ENCODE measurements at places on chromosomes 7 and 10.

GRCh38 chr10:98427011-98427515 lies 12.1 kb upstream of the PYROXD2 start:
- no peak for DNase-seq

GRCh38 chr7:113562242-113562641 lies 356.6 kb downstream of the PPP1R3A start:
- DNase-seq, result no peak

DNA sequence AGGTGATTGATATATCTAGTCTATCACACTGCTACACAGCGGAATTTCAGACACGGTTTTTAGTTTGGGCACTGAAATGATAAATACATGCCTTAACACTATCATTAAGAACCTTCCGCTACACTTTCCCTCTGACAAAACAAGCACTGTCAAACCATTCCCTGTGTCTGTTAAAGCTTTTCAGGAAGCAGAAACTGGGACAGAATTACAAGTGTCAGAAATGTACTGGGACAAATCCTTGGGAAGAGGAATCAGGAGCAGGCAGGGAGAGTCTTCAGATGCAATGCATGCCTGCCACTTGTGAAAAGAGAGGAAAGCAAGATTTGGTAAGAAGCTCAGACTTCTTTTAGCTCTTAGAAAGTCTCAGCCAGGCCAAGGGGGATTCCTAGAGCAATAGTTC lies 196.8 kb upstream of the PTPRZ1 start:
- no peak for DNase-seq

- DNase-seq, result no peak
Measured at GRCh38 chr7:148698007-148698396, 701 bp upstream of the CUL1 start.

GRCh38 chr7:96297876-96298275 lies 24.0 kb downstream of the SLC25A13 start:
- peak; percentile 79 for DNase-seq

DNA sequence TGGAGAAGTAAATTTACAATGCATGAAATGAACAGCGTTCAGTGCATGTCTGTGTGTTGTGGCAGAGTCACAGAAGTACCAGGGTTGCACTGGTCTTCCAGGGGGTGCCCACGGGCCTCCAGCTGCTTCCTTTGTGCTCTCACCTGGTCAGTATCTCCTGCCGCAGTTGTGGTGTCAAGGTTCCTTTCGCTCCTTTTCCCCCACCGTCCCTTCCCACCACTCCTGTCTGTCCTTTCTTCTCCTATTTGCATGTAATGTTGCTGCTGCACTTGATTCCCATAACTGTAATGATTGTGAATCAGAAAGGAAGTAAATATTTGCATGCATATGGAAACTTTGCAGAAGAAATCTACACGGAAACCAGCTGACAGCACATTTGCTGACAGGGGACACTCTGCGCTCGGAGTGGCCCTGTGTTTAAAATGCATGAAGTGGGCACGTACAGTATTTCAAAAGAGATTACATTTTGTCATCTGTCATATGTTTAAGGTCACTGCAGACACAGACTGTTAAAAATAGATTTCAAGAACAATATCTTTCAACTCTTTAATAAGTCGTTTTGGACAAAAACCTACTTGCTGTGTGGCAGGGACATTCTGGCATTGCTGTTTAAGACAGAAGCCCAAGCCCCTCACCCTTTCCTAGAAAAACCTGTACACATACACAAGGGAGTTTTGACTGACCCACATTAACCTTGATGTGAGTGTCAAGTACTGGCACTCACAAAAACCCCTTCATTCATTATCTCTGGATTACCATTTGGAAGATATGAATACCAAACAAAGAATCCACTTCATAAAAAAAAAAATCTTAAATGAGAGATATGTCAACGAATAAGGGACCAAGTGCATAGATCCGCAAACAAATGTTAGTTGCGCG lies 336.7 kb upstream of the KLF6 start:
- DNase-seq, result no peak

- DNase-seq, result no peak
Measured at GRCh38 chr7:70812511-70812910, 319.4 kb upstream of the GALNT17 start.

GRCh38 chr7:2800931-2801688 lies 43.0 kb downstream of the GNA12 start:
- no peak for DNase-seq

DNA sequence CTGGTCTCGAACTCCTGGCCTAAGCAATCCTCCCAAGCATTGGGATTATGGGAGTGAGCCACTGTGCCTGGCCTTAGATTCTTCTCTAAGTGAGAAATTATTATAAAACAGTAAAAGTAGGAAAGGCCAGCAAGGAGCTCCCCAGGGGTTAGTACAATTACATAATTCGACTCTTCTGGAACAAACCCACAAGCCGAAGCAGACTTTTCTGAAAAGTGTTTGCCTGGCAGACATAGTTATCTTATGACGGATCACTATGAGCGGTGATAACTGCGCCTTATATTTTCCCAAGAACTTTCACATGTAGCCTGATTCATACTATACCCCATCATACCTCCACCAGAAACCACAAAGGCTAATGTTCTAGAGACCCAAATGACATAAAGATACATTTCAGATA lies 30.2 kb upstream of the SH3PXD2A start:
- DNase-seq, result no peak

- no peak for DNase-seq
Measured at GRCh38 chr7:48312151-48312550, 140.9 kb downstream of the ABCA13 start.

DNA sequence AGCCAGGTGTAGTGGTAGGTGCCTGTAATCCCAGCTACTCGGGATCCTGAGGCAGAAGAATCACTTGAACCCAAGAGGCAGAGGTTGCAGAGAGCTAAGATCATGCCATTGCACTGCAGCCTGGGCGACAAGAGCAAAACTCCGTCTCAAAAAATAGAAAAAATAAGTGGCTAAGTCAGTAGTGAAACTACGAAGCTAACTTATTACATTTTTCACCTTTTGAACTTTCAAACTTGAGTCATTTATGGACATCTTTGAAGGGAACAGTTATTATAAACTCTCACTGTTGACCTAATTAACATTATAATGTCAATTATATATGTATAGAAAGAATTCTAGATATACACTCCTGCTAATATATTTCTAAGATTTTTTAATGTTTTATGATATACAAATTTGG lies 541.5 kb upstream of the C7orf33 start:
- DNase-seq, result no peak

DNA sequence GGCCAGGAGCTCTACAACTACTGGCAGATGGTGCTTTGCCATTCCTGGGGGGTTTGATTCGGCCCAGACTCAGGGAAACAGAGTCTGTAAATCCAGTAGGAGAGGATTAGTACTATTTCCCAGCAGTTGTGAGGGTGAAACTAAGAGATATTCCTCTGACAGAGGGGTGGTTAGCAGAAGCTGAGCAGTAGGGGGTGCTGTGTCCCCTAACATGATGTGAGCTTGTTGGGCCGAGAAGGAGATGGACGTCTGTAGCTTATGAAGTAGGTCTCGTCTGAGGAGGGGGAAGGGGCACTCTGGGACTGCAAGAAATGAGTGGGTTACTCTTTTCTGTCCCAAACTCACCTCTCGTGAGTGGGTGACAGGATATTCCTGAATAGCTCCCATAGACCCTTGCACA lies 179.2 kb upstream of the MBL2 start:
- no peak for DNase-seq

DNA sequence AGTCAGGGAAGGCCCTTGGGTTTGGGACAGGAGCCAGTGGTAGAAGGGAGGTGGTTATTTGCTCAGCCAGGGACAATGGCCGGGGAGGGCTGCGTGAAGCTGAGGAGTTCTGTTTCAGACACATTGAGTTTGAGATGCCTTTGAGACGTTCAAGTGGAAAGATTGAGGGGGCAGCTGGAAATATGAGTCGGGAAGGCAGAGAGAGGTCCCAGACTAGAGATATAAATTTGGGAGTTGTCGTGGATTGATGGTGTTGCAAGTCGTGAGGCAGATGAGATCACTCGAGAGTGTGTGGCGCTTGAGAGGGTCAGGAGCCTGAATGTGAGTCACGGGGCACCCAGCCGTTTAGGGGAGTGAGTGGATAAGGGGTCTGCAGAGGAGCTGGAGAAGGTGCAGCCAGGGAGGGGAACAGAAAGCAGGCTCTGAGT lies 73.3 kb downstream of the ZMIZ1 start:
- DNase-seq, result no peak

All from hippocampal formation (tissue), 2 donors.